ENCODE measurements at places on chromosomes 11 and 22.

DNA sequence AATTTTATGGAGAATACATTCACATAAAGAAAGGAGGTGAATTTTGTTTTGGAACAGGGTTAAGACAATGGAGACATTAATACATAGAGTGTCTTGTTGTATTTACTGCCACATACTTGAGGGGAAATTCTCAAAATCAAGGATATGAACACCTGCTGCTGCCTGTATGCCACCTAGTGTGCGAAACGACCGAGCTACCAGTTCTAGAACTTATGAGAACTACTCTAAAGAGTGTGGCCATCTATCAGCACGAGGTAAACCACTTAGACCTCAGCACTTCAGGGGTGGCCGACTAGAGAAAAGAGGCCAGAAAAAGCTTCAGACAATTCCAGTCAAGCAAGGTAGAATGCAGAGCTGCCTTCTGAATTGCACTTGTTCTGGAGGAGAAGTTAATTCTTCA is 1.5 kb upstream of the AGBL2 start:
- no peak for DNase-seq

DNA sequence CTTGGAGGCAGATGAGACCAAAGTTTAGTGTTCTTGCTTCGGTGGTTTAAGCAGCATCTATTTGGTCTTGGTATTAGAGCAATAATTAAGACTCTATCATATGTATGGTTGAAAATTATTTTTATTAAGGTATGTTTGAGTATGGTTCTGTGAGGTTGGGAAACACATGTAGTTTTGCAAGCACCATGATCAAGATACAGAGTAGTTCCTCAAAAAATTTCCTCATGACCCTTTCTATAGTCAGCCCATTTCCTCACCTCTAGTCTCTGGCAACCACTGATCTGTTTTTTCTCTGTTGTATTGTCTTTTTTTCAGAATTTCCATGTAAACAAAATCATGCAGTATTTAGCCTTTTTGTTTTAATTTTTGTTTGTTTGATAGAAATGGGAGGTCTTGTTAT is 18.4 kb downstream of the MTMR3 start:
- DNase-seq = no peak

- no peak for DNase-seq
Measured at GRCh38 chr11:14746857-14747395, 103.3 kb downstream of the PDE3B start.

DNA sequence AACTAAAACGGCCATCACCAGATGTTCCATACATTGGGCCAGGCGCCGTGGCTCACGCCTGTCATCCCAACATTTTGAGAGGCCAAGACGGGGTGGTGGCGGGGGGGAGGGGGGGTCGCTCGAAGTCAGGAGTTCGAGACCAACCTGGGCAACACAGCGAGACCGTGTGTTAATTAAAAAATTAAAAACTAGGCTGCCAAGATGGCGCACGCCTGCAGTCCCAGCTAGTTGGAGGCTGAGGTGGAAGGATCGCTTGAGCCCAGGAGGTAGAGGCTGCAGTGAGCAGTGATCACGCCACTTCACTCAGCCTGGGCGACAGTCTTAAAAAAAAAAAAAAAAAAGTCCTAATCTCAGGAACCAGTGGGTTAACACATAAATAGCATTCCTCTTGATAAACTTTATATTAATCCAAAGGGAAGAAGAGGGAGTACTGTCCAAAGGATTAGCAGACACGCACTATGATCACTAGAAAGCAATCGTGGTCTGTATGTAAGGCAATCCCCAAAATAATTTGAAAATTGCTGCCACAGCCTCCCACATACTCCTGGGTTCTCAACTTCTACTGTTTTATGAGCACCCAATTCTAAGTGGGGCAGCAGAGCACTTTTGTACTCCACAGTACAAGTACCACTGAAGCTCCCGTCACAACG is 604 bp downstream of the PUS3 start:
- DNase-seq = no peak

DNA sequence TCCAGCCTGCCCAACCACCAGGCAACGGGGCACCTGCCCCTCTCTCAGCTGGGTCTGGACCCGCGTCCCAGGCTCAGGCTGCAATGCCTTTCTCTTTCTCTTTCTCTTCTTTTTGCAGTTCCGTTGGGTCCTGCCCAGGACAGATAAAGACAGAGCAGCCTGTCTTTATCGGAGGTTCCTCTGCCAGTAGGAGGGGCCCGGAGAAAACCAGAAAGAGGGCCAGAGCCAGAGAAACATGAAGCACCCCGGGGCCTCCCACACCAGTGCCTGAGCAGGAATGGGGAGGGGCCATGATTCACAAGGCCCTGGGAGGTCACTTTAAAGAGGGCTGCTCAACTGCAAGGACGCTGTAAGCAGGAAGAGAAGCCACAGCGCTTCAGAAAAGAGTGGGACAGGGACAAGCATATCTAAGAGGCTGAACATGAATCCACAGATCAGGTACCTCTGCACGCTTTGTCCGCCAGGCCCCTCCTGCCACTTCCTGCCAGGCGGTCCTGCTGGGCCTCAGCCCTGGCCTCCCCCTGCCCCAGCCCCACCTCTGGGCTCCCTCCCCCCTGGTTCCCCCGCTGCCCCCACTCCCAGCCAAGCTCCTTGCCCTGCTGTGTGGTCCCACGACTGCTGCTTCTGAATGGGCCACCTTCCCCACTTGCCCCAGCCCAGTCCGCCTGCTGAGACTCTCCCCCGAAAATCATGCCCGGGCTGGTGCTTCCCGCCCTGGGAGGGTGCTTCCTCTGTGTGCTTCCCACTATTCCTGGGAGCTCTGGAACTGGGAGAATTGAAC is at the start of gene APOBEC3C:
TSS of gene APOBEC3C (plus strand) at position 316 of the 781 bp plus-strand sequence. CDS start at position 422, 106 bp downstream.
- peak; percentile 77 for DNase-seq

- no peak for DNase-seq
Measured at GRCh38 chr22:23762842-23763578, at the start of gene C22orf15. C22orf15 (plus strand) TSS chr22:23762990; CDS start chr22:23763307, 317 bp downstream.

GRCh38 chr11:30729187-30729713 is 143.1 kb upstream of the MPPED2 start:
- no peak for DNase-seq

DNA sequence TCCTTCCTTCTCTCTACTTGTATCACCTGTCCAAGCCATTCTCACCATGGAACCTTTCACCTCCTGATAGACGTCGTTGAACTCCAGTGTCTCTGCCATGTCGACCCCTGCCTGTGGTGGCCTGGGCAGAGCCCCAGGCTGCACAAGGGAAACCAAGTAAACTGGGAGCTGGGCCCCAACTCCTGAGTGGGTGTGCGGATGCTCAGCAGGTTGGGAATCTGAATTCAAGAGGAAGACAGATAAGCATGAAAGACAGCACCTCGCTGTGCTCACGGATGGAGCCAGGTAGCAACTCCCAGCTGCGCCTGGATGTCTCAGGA is 709 bp downstream of the SSRP1 start:
- no peak for DNase-seq

GRCh38 chr11:66231561-66231960 is 36.9 kb upstream of the RAB1B start:
- DNase-seq = no peak
